ENCODE measurements at places on chromosomes 5 and 9.

GRCh38 chr5:1488882-1489680, 34.7 kb downstream of the LPCAT1 start:
- peak; percentile 92 for DNase-seq

DNA sequence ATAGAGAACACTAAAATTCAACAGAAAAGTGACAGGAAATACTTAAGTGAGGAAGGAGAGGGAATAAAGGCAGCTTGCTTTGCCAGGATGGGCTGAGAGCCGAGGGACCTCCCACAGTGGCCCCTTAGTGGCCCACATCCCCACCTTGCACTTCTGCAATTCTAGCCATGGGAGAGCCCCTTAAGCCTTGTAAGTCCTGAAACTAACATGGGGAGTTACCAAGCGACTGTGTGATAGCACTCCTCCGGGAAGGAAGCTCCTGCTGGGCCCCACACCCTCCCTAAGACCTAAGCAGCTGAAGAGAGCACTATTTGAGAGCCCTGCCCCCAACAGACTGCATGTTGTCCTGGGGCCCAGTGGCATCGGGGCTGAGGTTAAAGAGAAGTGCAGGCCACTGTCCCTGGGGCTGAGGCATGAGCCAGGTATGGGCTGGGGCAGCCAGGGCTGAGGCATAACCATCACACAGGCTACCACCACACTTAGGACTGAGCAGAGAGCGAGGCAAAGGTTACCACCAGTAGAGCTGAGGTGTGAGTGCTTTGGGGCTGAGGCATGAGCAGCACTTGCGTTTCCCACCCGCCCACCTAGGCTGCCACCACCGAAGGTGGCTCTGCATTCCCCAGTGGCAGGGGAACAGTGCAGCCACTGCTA, 301.8 kb upstream of the TRPC7 start:
- DNase-seq = no peak

- DNase-seq = no peak
These were observed 30.9 kb downstream of the CDO1 start for GRCh38 chr5:115785381-115786065.

- no peak for DNase-seq
These were observed 495.7 kb upstream of the CYLC2 start for GRCh38 chr9:102499468-102499867.

DNA sequence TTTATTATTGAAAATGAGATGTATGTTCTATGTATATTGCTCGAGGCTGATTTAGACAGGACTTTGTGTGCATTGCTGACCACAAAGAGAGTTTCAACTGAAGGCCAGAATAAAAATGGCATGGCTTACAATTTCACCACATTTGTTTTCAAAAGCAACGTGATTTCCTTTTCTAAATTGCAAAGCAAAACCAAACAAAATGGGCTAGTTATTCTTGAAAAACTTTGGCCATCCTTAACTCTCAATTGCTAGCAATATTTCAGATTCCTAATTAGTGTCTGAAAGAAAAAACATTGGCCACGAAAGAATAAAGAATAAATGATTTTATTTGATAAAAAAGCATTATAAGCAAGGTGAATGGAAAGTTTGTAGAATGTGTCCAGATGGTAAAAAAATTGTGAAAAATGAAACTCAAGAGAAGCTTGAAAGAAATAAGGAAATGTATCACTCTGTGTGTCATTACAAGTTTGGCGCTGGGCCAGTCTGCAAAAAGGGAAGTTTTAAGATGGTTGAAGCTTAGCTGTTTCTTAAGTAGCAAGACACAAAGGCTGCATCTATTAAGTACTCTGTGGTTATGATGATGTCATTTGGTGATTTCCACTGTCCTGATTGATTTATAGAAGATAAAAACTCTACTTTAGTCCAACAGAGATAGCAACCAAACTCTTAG, 89.2 kb upstream of the PRLR start:
- peak; percentile 99 for DNase-seq

- no peak for DNase-seq
These were observed 3.5 kb upstream of the PHYHD1 start for GRCh38 chr9:128917151-128917849.

DNA sequence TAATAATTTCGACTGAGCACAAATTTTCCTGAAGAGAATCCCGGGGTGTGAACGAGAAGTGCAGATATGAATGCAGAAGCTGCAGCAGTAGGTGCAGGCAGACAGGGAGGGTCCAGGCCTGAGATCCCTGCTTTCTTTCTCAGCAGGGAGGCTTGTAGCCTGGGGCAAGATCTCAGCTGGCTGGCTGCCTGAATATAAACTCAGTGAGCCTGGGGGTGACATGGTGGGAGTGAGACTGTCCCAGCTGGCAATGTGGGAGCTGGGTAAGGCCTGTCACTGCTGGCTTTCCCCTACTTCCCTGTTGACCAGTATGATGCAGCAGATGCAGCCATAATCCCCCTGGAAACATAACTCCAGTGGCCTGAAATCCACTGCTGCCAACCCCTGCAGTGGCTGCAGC, 325.2 kb downstream of the CETN3 start:
- no peak for DNase-seq

- DNase-seq = no peak
These were observed 19.3 kb upstream of the APC start for GRCh38 chr5:112718344-112718743.

- DNase-seq = peak; percentile 77
These were observed 7.1 kb downstream of the RAPGEF1 start for GRCh38 chr9:131732636-131733289.

DNA sequence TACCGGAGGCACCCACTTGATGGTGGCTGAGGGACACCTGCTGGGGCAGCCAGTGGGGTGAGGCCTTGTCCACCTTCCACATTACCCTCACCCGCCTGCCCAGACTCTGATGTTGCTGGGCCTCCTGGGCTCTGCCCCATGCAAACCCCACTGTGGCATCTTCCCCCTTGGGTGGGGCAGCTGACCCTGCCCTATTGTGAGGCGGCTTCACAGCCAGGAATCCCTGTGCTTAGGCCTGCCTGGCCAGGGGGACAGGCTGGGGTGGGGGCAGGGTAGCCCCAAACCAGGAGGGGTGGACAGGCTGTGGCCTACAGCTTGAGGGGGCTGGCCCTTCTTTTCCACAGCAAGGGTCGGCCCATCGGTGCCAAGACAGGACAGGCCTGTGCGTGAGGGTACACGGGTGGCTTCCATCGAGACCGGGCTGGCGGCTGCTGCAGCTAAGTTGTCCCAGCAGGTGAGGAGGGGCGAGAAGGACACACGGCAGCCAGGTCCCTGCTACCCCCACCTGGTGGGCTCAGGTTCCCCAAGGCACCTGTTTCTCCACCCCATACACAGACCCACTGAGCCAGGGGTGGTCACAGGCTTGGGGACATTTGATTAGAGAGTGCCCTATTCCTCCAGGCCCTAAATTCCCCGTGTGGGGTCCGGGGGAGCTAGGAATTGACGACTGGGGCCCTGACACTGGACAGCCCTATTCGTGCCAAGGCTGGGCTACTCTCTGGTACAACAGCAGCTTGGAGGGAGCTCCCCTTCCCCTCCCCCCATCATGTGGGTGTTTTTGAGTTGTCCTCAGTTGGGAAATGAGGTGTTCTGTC, 99.2 kb downstream of the PHF2 start:
- no peak for DNase-seq

GRCh38 chr9:71308454-71308853, 187.0 kb upstream of the TRPM3 start:
- no peak for DNase-seq

GRCh38 chr5:74272831-74273451, 367.6 kb downstream of the ENC1 start:
- no peak for DNase-seq

- no peak for DNase-seq
These were observed 419.7 kb downstream of the CDH10 start for GRCh38 chr5:24225051-24225450.

GRCh38 chr5:150073086-150073625, 13.2 kb downstream of the CSF1R start:
- no peak for DNase-seq

- no peak for DNase-seq
These were observed 10.6 kb upstream of the SLC2A6 start for GRCh38 chr9:133489253-133490190.

- DNase-seq = no peak
These were observed 7.6 kb downstream of the RNU6ATAC start for GRCh38 chr9:134156564-134157377.

DNA sequence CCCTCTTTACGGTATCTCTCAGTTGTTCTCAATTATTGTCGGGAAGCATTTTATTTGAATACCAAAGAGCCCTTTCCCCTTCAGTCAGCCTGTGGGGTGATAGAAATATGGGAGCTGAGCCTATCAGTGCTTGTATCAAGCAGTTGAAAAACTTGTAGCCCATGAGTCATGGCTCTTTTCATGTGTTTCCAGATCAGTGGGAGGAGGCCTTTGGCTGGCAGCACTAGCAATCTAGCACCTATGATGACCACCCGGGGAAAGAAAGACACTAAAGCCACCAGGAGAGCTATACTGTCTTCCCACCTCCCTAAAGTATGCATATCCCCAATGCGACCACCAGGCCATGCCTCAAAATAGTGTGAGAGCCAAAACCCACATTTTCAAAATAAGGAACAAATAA, 696.9 kb upstream of the C9orf72 start:
- no peak for DNase-seq

DNA sequence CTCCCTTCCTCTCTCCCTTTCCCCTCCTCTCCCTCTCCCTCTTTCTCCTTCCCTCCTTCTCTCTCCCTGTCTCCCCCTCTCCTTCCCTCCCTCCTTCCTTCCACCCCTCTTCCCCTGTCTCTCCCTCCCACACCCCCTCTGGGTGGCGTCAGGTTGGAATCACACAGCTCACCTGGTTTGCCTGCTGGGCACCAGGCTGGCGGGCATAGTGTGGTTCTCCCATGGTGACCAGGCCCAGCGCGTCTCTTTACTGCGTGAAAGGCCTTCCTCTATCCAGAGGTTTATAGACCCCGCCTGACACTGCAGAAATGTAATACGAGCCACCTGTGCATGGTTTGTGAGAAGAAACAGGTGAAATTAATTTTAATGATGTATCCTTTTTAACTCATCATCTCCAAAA, 76.2 kb downstream of the MRPL36 start:
- no peak for DNase-seq

- peak; percentile 65 for DNase-seq
These were observed 95.3 kb downstream of the PRRT1B start for GRCh38 chr9:131640438-131641137.

DNA sequence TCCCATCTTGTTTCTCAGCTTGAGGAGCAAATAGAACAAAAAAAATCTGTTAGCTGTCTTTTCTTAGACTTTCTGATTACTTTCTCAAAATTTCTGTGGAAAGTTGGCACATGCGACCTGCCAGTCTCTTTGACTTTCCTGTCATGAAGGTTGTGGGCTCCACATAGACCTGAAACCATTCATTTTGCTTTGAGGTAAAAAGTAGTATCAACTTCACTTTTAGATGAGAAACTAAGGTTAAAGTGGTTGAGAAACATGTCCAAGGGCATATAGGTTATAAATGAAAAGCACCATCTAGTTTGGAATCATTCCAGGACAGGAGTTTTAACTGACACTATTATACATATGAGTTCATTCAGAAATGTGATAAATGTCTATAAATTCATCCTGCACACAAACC, 42.7 kb downstream of the ST8SIA4 start:
- no peak for DNase-seq

GRCh38 chr5:41978676-41979075, 53.6 kb downstream of the FBXO4 start:
- DNase-seq = no peak

- no peak for DNase-seq
These were observed 11.6 kb downstream of the WHRN start for GRCh38 chr9:114493521-114494184.

DNA sequence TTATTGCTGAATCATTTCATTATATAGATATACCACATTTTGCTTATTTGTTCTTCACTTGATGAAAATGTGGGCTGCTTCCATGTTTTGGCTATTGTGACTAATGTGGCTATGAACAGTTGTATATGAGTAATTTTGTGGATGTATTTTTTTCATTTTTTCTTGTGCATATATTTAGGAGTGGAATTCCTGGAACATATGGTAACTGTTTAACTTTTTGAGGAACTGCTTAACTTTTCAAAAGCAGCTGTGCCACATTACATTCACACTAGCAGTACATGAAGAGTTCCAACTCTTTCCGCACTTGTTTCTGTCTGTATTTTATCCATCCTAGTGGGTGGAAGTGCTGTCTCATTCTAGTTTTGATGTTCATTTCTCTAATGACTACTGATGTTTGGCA, 67.8 kb downstream of the JAK2 start:
- DNase-seq = no peak

- DNase-seq = no peak
These were observed 5.7 kb upstream of the WNT8A start for GRCh38 chr5:138078006-138078643.

- DNase-seq = no peak
These were observed 1802.5 kb downstream of the EFNA5 start for GRCh38 chr5:105868038-105868780.

DNA sequence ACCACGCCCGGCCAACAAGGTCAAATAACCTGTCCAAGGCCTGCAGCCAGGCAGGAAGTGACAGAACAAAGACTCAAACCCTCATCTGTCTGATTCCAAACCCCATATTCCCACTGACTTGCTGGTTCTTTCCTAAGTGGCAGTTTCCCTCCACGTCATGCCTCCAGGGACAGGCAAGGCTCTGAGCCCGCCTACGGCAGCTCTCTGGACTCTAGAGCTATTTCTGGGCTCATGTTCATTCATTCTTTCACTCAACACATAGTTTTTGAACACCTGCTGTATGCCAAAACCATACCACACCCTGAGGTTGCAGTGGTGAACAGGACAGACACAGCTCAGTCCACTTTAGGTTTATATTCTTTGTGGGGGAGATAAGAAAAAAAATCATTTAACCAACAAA, 5.2 kb upstream of the FBP1 start:
- DNase-seq = no peak

DNA sequence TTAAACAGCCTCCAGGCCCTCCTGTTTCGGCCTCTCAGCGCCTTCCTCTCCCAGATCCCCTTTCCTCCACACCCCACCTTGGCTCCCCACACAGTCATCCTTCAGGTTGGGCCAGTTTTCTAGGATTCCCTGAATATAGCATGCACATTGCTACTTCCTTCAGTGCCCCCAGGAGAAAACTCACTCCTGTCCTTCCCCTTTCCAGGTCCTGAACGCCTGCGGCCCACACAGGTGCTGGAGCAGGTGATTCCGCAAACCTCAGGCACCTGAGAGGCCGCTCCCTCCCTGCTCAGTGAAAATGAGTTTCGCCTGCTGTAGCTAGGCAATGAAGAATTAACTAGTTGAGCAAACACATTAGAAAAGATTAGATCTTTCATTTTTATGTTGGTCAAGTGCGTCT, 185.0 kb downstream of the MED10 start:
- no peak for DNase-seq

GRCh38 chr9:21801683-21802417, 586 bp upstream of the MTAP start:
- peak; percentile 24 for DNase-seq

GRCh38 chr9:4796988-4797853, 4.5 kb downstream of the RCL1 start:
- peak; percentile 54 for DNase-seq

- no peak for DNase-seq
These were observed 96.5 kb downstream of the JAKMIP2 start for GRCh38 chr5:147685993-147686392.

- no peak for DNase-seq
These were observed 700.5 kb upstream of the CDH10 start for GRCh38 chr5:25345240-25345771.

Measured in suppressor macrophage treated with lipopolysaccharide for 4 hours (primary cell).